Activated CD8-positive, alpha-beta memory T cell treated with anti-CD3 and anti-CD28 coated beads for 24 hours (primary cell): ENCODE measurements at places on chromosomes 13 and 19.
A peak's percentile ranks its signal among the peaks of the same experiment; 100 is the strongest.

- no peak for DNase-seq
Measured at GRCh38 chr13:39784347-39784746, 128.9 kb downstream of the COG6 start.

- no peak for DNase-seq
Measured at GRCh38 chr13:97567510-97568243, 133.7 kb downstream of the RAP2A start.

- no peak for DNase-seq
Measured at GRCh38 chr13:106524108-106524507, 11.4 kb downstream of the EFNB2 start.

GRCh38 chr19:50817941-50818858 is 5.4 kb downstream of the KLK1 start:
- DNase-seq, result peak; percentile 74

DNA sequence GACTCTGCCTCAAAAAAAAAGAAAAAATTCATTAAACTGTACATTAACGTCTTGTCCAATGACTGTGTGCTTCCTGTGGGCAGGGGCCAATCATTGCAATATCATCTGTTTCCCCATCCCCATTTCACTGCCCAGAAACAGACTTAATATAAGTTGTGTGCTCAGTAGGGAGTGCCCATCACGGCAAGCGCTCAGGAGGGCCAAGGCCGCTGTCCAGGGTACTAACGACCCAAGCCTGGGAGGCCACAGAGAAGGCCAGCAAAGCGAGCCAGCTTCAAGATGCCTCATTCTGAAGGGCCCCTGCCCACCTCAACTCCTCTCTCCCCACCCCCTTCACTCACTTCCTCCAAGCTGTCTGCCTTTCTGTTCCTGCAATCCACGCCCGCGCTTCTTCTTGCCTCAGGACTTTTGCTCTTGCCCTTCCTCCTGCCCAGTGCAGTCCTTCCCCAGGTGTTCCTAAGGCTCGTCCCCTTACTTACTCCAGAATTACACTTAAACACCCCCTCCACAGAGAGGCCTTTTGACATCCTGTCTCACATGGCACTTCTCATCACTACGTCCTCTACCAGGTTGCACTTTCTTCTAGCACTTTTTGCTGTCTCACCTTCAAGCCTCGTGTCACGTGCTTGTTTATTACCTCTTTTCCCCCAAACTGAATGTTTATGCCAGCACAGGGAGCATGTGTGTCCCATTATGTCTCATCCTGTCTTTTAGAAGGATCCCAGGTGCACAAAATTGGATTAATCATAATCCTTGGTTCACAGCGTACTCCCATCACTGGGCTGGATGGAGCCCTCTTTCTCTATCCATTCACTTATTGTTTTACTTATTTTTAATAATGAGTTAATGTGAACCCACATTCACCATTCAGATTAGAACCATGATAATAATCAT is 11.3 kb upstream of the POU2F2 start:
- no peak for DNase-seq

GRCh38 chr13:40518481-40518882 is 148.0 kb downstream of the FOXO1 start:
- peak; percentile 84 for DNase-seq

DNA sequence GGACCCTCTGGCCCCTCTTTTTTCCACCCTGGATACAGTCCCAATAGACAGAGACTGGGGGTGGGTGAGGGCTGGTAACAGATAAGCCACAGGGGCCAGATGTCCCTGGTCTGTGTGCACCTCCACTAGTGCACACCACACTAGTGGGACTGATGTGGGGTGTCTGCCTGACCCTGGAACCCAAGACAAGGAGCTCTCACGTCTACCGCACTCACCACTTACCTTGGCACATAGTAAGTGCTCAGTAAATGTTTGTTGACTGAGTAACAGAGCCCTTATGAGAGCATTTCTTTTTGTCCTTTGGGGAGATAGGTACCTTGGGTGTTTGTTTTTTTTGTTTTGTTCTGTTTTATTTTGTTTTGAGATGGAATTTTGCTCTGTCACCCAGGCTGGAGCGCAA is 23.1 kb upstream of the ZNF414 start:
- no peak for DNase-seq

DNA sequence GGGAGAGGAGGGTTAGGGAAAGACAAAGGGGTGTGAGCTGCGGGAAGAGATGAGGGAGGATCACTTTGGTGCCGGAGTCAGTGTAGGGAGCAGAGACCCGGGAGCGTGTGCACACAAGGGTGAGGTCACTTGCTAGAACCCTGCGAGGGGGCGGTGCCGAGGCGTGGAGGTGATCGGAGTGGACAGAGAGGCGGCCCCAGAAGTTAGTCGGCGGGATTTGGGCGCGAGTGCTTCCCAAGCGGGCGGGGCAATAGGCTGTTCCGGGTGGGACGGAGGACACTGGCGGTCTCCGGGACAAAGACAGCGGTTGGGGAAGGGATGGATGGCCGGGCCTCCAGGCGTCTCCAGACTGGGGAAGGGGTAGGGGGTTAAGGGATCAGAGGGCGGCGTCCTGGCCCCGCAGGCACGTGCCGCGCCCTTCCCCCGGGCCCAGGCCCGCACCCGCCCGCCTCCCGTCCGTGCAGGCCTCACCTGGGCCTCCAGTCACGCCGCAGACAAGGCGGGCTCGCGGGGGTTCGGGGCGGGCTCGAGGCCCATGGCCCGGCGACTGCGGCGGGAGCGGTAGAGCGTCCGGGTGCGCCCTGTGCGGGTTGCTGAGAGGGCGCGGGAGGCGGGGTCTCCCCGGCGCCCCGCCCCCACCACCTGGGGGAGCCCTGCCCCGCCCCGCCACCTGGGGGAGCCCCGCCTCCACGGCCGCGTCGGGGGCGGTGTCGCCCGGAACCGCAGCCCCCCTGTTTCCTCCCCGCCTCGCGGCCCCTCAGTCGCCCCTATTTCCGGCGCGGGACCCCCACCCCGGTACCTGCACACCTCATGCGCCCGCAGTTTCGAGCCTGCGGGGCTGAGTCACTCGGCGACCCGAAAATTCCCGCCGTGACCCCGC is at the start of gene LPAR2:
LPAR2 (minus strand) TSS at position 600 of the 880 bp plus-strand sequence. CDS start 945 bp downstream, outside the sequence.
- peak; percentile 87 for DNase-seq
